ENCODE measurements at places on chromosomes 3 and 15.

DNA sequence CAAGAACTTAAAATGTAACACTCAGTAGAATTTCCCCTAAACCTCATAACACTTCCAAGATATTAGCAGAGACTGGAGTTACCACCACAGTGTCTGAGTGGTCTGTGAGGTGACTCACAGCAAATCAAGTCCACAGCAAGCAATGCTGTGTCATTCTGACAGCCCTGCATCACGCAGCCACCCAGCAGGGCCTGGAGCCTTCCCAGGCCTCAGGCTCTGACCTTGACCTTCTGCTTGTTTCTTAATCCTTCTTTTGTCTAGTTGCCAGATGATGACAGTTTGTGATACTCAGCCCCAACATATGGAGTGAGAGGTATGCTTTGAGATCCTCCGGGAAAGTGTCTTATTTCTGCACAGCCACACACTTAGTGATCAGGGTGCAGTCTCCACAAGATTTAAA lies 82.5 kb downstream of the TOP2B start:
- DNase-seq = no peak

DNA sequence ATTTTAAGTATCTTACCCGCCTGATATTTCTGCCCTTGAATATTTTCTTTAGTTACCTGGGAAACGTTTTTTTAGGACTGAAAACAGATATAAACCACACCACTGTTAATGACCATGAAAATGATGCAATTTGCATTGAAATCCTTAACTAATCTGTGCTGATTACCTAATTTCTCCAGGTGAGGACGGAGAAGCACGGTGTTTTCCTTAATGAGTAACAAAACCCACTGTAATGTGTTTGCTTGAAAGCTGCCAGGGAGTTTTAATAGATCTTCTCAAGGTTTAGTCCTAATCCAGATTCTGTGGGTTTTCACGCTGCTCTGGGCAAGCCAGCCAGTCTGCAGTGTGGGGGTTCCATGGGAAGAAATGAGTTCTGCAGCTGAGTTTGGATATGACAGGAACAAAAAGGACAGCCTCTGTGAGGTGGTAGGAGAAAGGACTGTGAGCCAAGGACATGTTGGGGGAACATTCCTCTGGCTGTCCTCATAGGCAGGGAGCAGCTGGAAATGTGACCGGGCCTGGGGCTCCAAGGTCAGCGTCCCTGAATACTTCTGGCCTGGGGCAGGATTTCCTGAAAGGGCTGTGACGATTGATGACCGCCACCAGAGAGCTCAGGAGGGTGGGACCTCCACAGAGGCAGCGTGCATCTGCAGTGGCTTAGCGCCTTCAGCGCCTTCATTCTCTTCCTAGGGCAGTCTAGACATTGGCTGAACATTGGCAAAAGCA lies 18.6 kb downstream of the THSD4 start:
- no peak for DNase-seq

- DNase-seq = no peak
Observed at GRCh38 chr3:63386568-63386967, 108.5 kb downstream of the SYNPR start.

GRCh38 chr15:69591905-69592508 lies 139.4 kb downstream of the RPLP1 start:
- no peak for DNase-seq

DNA sequence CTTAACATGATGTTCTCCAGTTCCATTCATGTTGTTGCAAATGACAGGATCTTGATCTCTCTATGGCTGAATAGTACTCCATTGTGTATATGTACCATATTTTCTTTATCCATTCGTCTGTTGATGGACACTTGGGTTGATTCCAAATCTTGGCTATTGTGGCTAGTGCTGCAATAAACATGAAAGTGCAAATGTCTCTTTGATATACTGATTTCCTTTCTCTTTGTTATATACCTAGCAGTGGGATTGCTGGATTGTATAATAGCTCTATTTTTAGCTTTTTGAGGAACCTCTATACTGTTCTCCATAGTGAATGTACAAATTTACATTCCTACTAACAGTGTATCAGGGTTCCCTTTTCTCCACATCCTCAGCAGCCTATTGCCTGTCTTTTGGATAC lies 5.9 kb upstream of the RBP2 start:
- DNase-seq = no peak

DNA sequence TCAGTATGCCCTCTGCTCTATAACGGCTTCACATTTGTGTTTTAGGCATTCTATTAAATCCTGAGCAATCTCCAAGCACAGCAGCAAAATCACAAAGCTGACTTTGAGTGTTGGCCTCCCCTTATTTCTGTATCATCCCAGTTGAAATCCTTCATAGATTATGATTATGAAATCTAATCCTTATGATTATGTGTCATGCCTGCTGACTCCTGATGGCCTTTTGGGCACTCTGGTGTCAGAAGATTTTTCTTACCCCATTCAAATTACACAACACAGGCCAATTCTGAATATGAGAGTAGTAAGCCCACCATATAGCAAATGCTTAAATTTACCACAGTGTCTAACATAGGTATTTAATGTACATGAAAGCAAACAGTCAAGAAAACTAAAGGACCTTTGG lies 34.3 kb downstream of the CDV3 start:
- DNase-seq = no peak

DNA sequence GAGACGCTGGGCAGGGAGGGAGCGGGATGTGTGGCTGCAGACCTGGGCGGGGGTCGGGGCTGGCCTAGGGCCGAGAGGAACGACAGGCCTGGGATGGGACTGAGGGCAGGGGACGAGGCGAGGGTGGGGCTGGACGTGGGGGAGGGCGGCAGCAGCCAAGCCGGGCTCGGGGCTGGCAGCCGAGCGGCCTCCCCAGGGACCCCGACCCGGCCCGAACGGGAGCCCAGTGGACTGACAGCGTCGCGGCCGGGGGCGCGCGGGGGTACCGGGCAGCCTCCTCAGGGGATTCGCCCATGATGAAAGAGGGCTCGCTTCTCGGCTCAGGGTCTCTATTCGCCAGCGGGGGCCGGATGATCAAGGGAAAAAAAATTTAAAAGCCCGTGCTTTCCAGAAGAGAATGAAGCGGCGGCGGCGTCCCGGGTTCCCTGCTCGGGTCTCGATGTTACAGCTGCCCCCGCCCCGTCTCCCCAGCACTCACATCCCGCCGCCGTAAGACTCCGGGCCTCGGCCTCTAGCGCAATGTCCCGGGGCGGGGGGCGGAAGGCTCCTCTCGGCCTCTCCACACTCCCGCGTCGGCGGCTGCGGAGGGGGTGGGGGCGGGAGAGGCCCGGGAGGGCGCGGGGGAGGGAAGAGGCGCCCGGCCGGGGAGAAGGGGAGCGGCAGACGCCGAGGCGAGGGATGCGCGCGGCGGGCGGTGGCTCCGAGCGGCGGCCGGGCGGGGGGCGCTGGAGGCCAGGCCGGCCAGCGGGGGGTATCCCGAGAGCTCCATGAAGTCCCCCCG lies 4.3 kb downstream of the PTH1R start:
- DNase-seq = no peak

GRCh38 chr3:126621627-126622345 lies 33.1 kb downstream of the TXNRD3 start:
- DNase-seq = no peak

- DNase-seq = no peak
Observed at GRCh38 chr15:72200395-72201237, 3.0 kb upstream of the GRAMD2A start.

GRCh38 chr3:53300826-53301225 lies 45.0 kb upstream of the TKT start:
- DNase-seq = no peak

DNA sequence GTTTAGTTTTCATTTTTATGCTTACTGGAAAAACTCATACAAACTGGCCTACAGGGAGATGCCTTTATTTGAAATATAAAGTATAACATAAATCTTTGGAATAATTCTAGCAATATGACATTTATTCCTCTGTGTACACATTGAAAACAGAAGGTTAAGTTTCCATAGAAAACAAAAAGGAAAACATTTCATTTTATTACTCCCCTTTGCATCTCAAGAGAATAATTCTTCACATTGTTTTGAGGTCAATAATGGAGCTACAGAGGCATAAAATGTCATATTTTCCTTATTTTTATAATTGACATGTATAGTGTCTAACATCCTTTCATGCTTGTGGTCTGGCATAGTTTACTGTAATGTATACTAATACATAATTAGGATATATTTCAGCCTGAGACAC lies 187.6 kb upstream of the AGTR1 start:
- no peak for DNase-seq

DNA sequence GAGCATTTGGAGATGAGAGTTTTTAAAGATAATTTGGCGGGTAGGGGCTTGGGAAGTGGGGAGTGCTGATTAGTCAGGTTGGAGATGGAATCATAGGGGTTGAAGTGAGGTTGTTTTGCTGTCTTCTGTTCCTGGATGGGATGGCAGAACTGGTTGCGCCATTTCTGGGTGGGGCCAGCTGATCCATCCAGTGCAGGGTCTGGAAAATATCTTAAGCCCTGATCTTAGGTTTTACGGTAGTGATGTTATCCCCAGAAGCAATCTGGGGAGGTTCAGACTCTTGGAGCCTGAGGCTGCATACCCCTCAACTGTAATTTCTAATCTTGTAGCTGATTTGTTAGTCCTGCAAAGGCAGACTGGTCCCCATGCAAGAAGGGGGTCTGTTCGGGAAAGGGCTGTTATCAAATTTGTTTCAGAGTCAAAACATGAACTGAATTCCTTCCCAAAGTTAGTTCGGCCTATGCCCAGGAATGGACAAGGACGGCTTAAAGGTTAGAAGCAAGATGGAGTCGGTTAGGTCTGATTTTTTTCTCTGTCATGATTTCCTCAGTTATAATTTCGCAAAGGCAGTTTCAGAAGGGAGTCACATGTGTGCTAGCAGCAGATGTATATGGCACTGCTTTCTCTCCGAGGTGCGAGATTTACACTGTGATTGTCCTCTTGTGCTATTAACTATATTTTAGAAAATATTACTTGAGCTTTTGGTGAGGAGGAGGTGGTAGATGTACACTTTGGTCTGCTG lies 540.4 kb downstream of the EDEM1 start:
- no peak for DNase-seq

GRCh38 chr3:109930582-109930981 lies 593.2 kb upstream of the DPPA4 start:
- no peak for DNase-seq

- DNase-seq = no peak
Observed at GRCh38 chr3:72041511-72041910, 256.6 kb upstream of the PROK2 start.

- DNase-seq = no peak
Observed at GRCh38 chr3:81105789-81106488, 655.5 kb downstream of the GBE1 start.

- DNase-seq = no peak
Observed at GRCh38 chr3:72535772-72536171, 312.5 kb downstream of the SHQ1 start.

GRCh38 chr15:39248204-39248603 lies 332.7 kb upstream of the THBS1 start:
- DNase-seq = no peak

DNA sequence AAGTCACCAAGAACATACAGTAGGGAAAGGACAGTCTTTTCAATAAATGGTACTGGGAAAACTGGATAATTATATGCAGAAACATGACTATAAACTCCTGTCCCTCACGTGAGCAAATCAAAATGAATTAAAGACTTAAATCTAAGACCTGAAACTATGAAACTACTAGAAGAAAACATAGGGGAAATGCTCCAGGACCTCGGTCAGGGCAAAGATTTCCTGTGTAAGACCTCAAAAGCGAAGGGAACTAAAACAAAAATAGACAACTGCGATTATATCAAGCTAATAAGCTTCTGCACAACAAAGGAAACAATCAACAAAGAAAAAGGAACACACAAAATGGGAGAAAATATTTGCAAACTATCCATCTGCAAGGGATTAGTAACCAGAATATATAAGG lies 62.7 kb downstream of the CRYGS start:
- DNase-seq = no peak

- DNase-seq = no peak
Observed at GRCh38 chr3:187287256-187287655, 4.3 kb downstream of the MASP1 start.

GRCh38 chr3:123395235-123395634 lies 53.7 kb downstream of the ADCY5 start:
- no peak for DNase-seq

DNA sequence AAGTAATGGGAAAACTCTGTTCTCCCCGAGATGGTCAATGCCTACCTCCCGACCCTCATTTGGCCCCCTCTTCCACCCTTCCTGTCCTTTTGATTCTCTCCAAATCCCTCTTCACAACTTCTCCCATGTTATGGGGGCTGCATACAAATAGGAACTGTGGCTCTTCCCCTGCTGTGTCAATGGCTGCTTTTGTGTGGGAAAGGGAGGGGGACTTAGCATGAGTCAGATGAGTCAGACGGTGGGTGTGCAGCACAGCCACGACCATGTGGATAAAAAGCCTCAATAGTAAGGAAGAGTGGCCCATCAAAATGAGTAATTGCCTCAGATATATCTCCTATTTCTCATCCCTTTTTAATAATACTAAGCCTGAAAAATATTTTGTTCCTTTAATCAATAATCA lies 31.9 kb downstream of the SPATA16 start:
- DNase-seq = no peak

DNA sequence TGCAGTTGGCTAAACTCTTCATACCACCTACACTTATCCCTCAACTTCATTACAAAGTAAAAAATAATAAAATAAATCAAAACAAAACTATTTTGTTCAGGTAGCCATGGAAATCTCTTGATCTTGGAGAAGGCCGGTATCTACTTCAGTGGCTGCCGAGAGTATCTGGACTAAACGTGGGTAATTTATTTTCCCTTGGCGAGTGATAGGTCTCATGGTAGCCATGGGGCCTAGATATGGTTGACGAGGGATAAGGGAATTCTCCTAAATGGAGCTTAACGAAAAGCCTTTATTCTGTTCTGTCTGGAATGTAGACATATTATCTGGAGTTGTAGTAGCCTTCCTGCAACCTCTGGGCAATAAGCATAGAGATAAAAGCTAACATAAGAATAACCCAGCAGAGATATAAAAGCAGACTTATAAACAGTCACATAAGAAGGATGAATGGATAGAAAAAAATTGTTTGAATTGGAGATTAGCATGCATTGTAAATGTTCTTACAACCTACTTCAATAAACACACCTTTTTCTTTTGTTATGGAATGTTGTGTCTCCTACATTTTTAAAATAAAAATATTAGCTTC lies 281.3 kb upstream of the ARRDC4 start:
- DNase-seq = no peak

DNA sequence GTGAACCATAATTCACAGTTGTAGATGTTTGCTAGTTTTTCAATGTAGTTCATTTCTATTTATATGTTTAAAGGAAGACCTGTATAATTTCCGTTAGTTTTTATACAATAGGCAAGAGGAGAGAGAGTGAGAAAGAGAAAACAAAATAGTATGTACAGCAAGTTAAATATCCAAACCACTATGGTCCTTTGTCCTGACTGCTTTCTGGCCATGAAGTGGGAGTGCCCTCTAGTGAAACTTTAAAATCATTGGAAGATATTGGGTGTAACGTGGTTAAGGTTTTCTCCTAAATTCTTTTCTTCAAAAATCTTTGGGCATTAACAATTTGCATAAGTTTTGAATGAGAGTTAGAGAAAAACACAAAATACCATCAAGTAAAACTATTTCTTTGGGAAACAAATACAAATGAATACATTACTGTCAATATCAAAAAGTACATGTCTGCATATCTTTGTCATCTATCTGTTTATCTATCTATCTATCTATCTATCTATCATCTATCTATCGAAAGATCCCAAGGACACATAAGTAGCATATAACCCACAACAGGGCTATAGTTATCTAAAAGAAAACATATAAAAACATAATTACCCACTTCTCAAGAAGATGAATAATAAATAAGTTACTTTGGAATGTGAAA lies 534.6 kb upstream of the ATP11B start:
- DNase-seq = no peak

GRCh38 chr3:50890688-50891344 lies 216.1 kb downstream of the DOCK3 start:
- no peak for DNase-seq
